ENCODE measurements at places on chromosomes 2 and 18. TPM values are rescaled to one million over a fixed set of nuclear protein-coding genes. Genes with fewer than 3 reads are reported as not detected.

The C2orf78 gene
- total RNA-seq: not detected

The CTAGE1 gene
- total RNA-seq: not detected

GRCh38 chr18:73952296-73952946, 195.2 kb downstream of the FBXO15 start:
- H3K36me3 ChIP-seq: no peaks in the 10 kb centered on the region
- no peak overlapping the region for H3K27ac ChIP-seq
- no peak for DNase-seq
- H3K4me1 ChIP-seq: no peaks in the 10 kb centered on the region

- no peaks in the 10 kb centered on the region for H3K27me3 ChIP-seq
- no peak overlapping the region for H3K4me3 ChIP-seq
- no peaks in the 10 kb centered on the region for H3K36me3 ChIP-seq
- H3K4me1 ChIP-seq: no peaks in the 10 kb centered on the region
Observed at GRCh38 chr18:59423259-59423658, 64.2 kb upstream of the LMAN1 start.

DNA sequence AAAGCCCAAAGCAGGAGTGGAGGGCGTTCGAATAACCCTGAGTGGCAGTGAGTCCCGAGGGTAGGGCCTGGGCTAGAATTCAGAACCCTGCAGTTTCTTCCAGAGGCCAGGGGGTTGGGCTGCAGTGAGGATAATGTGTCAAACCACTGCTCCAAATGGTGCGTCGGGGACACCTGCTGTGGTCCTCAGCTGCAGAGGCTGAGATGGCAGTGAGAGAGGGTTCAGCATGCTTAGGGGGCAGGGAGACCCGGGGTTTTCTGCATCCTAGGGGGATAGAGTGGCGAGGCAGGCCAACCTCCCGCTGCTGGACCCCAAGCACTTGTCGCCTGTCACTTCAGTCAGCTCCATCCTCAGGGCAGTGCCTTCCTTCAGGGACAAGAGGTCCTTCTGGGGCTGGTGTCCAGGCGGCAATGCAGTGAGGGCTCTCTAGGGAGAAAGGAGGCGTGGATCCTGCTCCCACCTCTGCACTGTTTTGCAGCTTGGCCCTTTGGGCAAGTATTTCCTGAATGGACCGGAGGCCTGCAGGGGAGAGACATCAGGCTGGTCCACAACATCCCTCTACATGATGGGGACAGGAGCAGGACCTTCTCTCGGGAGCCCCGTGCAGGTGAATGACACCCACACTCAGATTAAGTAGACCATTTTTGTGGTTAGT, 8.4 kb upstream of the NTSR2 start:
- peaks cover 3% of the 10 kb centered on the region for H3K4me1 ChIP-seq
- H3K27me3 ChIP-seq: peaks cover 4% of the 10 kb centered on the region
- DNase-seq: no peak
- no peaks in the 10 kb centered on the region for H3K36me3 ChIP-seq

DNA sequence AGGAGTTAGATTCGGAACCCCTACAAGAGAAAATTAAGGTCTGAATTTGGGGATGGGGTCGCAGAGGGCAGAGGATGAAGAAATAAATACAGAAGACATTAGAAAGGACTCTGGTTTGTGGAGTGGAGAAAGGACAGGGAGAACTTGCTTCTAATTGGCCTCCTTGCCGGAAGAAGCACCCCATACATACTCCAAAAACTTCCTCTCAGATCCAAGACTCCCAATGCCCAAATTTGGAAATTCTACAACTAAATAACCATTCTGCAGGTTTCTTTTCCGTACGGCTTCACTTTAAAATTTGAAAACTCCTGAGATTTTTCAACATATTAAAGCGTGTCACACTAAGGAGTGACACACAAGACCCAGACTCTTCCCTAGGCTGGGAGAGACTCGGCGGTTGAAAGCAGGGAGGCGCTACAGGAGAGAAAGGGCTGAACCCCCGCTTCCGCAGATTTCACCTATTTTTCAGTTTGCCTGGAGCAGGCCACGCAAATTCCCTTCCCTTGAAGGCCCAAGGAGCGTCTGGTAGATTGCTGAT, 478 bp downstream of the CLHC1 start:
- peak overlapping the region; percentile 97 for H3K27ac ChIP-seq
- no peak for DNase-seq
- peaks cover 57% of the 10 kb centered on the region for H3K4me1 ChIP-seq
- H3K36me3 ChIP-seq: peaks cover 31% of the 10 kb centered on the region
- H3K4me3 ChIP-seq: peak overlapping the region; percentile 82

The TRIM43B gene
- total RNA-seq: not detected

GRCh38 chr18:987325-988186, 82.9 kb downstream of the ADCYAP1 start:
- no peaks in the 10 kb centered on the region for H3K4me1 ChIP-seq
- no peaks in the 10 kb centered on the region for H3K27me3 ChIP-seq
- no peak for DNase-seq
- H3K27ac ChIP-seq: no peak overlapping the region
- H3K4me3 ChIP-seq: no peak overlapping the region
- no peaks in the 10 kb centered on the region for H3K36me3 ChIP-seq

GRCh38 chr2:68733365-68733764, 1.2 kb upstream of the ARHGAP25 start:
- H3K4me1 ChIP-seq: peaks cover 51% of the 10 kb centered on the region
- H3K4me3 ChIP-seq: no peak overlapping the region
- peak overlapping the region; percentile 81 for H3K27ac ChIP-seq
- no peak for DNase-seq
- H3K36me3 ChIP-seq: no peaks in the 10 kb centered on the region
- H3K27me3 ChIP-seq: no peaks in the 10 kb centered on the region

The CAPN14 gene
- total RNA-seq: 0.53 TPM

The GULP1 gene
- not detected for total RNA-seq

The C1QL2 gene
- not detected for total RNA-seq

GRCh38 chr18:63907664-63908063, at the start of gene SERPINB10:
SERPINB10 (plus strand) TSS chr18:63907958; CDS start chr18:63915511, 7,553 bp downstream.
- H3K4me1 ChIP-seq: no peaks in the 10 kb centered on the region
- H3K27ac ChIP-seq: no peak within 1 kb of the TSS
- H3K36me3 ChIP-seq: no peaks in the 10 kb centered on the region
- no peaks in the 10 kb centered on the region for H3K27me3 ChIP-seq
- DNase-seq: no peak
- no peak within 1 kb of the TSS for H3K4me3 ChIP-seq

DNA sequence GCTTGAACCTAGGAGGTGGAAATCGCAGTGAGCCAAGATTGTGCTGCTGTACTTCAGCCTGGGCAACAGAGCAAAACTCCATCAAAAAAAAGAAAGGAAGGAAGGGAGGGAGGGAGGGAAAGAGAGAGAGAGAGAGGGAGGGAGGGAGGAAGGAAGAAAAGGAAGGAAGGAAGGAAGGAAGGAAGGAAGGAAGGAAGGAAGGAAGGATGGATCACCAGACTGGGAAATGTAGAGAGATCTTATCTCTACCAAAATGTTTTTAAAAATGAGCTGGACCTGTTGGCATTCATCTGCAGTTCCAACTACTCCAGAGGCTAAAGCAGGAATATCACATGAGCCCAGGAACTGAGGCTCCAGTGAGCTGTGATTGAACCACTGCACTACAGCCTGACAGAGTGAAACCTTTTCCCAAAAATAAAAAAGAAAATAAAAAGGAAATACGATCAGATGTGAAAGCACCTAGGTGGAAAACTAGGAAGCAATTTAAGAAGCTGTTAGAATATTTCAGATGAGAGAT, 239.4 kb downstream of the CDH7 start:
- no peaks in the 10 kb centered on the region for H3K27me3 ChIP-seq
- H3K27ac ChIP-seq: no peak overlapping the region
- H3K4me3 ChIP-seq: no peak overlapping the region
- DNase-seq: no peak
- no peaks in the 10 kb centered on the region for H3K36me3 ChIP-seq
- H3K4me1 ChIP-seq: no peaks in the 10 kb centered on the region

The IL1RL1 gene
- total RNA-seq: 0.26 TPM

GRCh38 chr2:203819434-203820133, 48.0 kb upstream of the CTLA4 start:
- H3K27me3 ChIP-seq: no peaks in the 10 kb centered on the region
- no peak for DNase-seq
- H3K4me3 ChIP-seq: no peak overlapping the region

All from CD4-positive, alpha-beta memory T cell (primary cell).